Choroid plexus epithelial cell (primary cell): ENCODE measurements at places on chromosomes 12 and 14.

DNA sequence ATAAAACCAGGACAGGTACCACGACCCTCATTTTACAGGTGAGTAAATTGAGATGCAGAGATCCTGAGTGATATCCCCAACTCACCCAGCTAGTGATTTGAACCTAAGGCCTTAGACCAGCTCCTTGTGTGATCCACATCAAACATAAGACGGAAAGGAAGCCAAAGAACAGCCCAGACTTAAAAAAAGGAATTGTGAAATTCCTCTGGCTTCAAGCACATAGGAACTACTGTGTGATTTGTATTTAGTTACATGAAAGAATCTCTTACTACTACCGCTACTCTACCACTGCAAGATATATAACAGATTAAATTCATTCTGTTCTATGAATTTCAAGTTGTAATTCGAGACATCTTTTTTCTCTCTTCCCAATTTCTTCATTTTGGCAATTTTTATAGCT lies 10.5 kb downstream of the E2F7 start:
- no peak for DNase-seq

DNA sequence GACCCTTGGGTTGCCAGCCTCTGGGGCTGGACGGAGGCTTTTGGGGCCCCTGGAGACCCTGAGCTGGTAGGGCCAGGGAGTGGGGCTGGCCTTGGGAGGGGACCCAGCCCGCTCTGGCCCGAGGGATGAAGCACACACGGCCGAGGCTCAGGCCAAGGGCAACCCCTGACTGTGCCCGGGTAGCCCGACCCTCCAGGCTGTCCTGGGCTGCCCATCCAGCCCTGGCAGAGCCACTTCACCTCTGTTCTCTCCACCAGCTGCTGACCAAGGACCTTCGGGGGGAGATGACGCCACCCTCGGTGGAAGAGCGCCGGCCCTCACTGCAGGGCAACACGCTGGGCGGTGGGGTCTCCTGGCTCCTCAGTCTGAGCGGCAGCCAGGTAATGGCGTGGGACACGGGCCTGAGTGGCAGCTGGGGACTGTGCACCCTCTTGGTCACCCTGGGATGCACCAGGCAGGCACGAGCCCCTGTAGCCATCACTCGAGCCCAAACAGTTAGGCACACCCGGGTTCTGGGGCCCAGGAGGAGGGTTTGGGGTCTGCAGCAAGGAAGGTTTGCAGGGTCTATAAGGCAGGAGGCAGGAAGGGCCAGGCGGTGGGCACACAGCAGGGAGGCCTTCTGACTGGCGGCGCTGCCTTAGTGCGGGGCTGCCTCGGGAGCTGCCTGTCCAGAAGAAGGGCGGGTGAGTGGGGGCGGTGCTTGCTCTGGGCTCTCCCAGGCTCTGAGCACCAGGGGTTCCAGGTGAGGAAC lies 19.7 kb downstream of the ASPG start:
- no peak for DNase-seq

DNA sequence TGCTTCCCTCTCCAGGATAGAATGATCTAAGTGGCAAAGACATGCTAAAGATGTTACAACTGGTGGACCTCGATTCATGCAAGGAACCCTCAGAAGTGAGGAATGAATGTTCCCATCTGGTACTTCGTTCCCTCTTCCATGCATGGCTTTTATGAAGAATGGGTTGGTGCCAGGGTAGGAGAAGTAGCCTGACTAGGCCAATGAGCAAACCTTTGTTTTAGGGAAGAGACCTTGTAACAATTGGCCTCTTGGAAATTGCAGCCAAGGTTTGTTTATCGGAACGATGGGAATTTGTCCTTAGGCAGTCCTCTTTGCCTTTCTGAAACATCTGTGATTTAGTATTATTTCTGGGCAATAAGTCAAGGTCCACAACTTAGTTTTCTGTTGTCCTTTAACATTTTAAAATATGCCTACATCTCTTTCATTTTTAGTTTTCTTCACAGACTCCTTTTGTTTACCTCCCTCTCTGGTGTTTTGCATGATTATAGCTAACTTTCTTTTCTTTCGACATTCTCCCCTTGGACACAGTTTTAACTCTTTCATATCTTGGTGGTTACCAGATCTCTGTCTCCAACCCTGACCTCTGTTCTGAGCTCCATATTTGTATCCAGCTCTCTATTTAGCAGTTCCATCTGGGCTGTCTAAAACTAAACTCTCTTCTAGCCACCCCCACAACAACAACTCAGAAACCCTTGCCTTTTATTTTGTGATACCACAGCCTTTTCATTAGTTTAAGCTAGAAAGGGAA lies 70.0 kb downstream of the DIP2B start:
- no peak for DNase-seq

DNA sequence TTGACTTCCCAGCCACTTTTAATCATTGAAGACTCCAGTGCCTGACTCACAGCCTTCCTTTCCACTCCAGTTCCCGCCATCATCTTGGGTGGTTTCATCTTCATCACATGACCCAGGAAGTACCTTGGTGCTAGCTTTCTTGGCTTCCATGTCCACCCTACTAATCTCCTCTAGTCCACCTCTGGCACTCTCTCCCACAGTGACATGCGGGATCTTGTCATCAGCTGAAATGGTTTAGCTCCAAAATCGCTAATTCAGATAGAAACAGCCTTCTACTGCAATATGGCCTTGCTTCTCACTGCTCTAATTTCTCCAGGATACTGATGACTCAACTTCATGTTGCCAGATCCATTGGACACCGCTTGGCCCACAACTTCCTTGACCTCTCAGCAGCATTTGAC lies 24.5 kb downstream of the WDR20 start:
- peak; percentile 63 for DNase-seq

GRCh38 chr14:93527203-93527607 lies 96.5 kb downstream of the UNC79 start:
- no peak for DNase-seq

DNA sequence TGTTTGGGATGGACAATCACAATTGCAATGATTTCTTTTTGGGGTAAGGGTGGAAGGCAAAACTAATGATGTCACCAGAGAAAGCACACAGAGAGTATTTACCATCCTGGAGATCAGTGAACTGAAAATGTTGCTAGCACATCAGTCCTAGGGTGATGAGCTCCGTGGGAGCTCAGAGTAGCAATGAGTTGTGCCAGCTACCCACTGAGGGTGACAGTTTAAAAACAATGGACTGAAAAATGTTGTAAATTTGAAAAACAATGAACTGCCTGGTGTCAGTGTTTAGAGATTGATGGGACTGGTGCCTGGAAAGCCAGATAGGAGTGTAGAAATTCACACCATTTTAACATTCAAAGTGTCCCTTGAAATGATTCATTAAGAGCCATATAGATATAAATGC lies 198.5 kb downstream of the ATP23 start:
- no peak for DNase-seq

- DNase-seq: no peak
Observed at GRCh38 chr14:29928117-29928640, 532 bp upstream of the PRKD1 start.

GRCh38 chr12:124625867-124626675 lies 58.7 kb upstream of the NCOR2 start:
- peak; percentile 74 for DNase-seq

GRCh38 chr12:23534196-23534595 lies 415.3 kb downstream of the SOX5 start:
- no peak for DNase-seq

DNA sequence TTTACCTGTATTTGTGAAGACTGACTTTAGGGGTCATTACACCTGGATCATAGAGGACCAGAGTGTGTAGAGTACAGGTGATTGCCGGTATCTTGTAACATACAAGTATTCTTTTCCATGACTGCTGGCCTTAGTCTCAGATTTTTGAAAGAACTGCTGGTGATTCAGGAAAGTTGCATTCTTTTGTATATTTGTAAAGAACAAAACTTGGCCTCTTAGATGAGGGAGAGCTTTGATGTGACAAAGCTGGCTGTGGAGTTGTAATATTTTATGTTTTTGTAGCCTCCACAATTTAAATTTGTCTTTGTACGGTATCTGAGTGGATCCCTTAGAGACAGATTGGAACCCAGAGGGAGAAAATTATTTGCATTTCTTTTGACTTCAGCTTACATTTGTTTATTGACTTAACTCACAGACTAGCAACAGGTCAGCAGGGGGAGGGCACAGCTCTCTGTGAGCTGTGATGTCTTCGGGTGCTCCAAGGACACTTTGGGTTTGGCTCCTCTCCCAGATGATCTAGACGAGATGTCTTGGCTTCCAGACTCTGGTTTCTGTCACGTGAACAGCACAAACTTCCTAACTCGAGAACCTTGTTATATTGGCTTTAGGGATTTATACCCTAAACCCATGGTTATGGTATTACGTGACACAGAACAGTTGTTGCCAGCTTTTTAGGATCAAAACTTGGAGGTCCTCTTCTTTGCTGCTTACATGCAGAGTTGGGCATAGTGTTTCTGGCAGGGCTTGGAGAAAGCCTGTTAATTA lies 65.9 kb downstream of the DAAM1 start:
- DNase-seq: peak; percentile 99

- DNase-seq: no peak
Observed at GRCh38 chr14:60014402-60014801, 77.3 kb upstream of the PCNX4 start.

DNA sequence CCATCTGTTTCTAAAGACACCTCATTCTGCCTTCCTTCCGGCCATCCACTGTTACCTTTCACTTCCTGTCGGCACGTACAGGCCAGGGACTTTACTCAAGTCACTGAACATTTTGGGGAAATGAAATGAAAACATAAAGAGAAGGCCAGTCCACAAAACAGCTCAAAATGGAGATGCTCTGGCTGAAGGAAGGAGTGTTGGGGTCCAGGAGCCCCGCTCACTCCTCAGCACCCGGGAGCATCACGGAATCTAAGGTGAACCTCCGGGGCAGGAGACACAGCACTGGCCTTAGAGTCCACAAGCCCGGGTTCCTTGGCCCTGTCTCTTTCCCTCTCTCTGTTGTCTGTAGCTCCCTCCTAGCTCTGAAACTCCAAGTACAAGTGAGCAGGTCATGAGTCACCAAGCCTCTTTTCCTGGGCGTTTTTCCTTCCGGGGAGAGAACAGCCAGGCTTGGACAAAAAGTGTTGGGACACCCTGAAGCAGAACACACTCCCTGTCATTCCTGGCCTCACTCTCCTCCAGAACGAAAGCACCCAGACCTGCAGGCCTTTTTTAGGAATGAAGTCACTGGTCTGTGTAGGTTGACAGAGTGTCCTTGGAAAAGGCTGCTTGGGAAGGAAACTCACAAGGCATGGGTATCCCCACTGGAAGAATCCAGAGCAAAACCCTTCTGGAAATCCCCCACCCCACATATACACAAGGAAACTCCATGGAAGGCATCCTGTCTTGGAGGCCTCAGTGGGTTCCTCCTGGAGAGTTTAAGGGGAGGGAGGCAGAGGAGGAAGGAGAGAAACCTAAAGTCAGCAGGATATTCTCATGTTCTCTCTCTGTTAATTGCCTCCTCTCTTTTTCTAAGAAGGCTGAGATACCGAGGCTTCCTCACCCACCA lies 245.3 kb downstream of the ZFP36L1 start:
- peak; percentile 73 for DNase-seq

DNA sequence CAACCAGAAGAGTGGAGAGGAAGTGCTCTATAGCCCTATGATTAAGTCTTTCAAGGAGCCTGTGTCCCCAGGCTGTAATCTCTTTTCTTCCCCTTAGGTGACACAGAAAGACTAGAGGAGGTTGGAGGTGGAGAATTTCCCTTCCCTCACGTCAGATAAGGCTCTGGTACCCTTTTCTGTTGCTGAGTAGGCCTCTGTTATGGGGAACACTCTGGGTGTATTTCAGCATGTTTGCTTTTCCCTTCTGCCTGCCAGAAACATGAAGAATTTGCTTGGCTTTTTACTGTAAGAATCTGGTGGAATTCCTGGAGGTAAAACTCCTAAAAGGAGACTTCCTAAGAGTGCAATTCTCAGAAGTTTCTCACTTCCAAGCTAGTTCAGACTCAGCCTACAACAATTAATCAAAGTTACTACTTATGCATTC lies 58.3 kb downstream of the SIX1 start:
- peak; percentile 12 for DNase-seq

- DNase-seq: no peak
Observed at GRCh38 chr14:75823334-75823733, 158.5 kb downstream of the TGFB3 start.

DNA sequence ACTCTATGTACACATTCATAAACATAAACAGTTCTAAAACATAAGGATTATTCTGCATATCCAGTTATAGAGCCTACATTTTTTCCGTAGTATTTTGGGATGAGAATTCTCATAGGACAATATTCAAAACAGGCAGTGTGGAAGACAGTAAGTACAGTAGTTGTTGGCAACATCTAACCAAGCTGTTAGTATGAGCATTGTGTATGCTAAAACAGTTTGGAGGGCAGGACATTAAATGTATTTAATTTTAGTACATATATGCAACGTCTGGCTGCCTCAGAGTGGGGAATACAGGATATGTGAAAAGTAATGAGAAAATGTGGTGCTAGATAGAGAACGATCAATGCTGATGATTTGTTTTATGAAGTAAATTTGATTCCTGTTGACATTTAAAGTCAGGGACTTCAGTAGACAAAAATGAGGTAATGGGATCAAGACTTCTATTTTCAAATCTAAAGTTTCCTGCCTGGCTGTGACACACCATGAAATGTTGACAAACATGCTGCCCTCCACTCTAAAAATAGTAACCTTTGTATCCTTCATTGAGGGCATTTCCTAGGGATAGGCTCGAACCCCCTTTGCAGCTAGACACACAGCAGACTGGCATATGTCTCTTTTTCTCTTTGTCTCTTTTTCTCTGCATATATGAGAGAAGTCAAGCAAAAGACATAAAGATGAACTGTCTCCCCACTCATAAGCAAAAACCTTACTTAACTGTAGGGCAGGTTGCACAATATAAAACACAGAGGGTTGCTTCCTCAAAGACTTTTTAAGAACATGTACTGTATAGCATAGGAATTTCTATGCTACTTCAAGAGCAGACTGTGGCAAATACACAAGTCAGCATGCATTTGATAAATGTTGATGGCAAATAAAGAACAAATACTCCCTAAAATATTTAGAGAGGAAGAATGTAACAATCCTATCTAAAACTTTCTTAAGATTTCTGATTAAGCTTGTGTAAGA lies 75.5 kb upstream of the GTF2A1 start:
- DNase-seq: no peak

DNA sequence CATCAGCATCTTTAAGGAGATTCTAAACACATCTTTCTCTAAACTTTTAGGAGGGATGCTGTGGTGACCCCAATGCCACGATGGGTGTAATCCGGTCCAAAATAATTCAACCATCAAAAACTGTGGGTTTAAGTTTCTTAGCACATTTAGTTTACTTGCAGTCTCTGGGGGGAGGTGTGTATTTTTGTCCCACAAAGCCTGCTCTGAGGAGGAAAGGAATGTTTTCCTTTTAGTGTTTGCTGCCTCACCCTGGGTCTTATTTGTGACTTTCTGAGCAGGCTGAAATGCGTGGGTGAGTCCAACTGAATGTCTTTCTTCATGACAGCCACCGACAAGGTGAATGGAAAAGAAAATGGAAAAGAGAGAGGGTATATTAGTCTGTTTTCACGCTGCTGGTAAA lies 1324.7 kb downstream of the AACS start:
- DNase-seq: no peak
